ENCODE measurements at places on chromosomes 13 and 19. TPM values are rescaled to one million over a fixed set of nuclear protein-coding genes. Genes with fewer than 3 reads are reported as not detected.

Gene MCEMP1
- 0.60 TPM for total RNA-seq

Gene SIGLEC14
- 0.33 TPM for total RNA-seq

Gene CFAP97D2
- not detected for total RNA-seq

Gene NTF4
- total RNA-seq = not detected

Gene LYPD3
- total RNA-seq = 0.38 TPM

Gene VSIG10L
- 0.66 TPM for total RNA-seq

DNA sequence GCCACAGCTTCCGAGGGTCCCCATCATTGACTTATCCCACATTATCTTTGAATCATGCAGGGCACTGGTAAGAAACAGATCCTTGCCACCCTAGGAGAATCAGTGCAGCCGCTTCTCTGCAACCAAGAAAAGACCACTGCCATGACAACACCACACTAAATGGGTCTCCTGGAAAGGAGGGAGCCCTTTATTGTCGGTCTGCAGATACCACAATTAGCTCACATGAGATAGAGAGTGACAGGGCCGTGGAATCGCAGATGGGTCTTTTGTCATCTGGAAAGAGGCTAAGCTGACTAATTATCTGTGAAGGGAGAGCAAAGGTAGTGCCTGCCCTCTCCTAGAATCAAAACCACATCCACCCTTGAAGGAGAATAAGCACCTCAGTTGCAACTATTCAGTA lies 178.3 kb upstream of the MYO16 start:
- no peaks in the 10 kb centered on the region for H3K36me3 ChIP-seq
- no peak overlapping the region for H3K4me3 ChIP-seq
- no peak overlapping the region for H3K27ac ChIP-seq
- no peak for DNase-seq
- no peaks in the 10 kb centered on the region for H3K4me1 ChIP-seq
- H3K27me3 ChIP-seq = no peaks in the 10 kb centered on the region

DNA sequence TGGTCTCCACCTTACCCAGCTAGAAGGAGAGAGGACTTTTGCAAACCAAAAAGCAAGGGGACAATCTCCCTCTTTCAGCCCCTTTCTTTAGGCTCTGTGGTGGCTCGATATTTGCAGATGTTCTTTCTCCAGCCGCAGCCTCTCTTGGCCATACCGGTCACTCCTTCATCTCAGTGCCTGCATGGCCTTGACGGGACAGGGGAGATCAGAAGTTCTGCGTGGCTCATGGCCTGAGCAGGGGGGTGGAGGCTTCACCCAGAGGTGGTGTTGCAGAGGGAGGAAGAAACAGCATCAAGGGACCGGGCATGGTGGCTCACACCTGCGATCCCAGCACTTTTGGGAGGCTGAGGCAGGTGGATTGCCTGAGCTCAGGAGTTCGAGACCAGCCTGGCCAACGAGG lies 53.2 kb downstream of the MYO9B start:
- H3K27me3 ChIP-seq = no peaks in the 10 kb centered on the region
- DNase-seq = no peak
- peaks cover 19% of the 10 kb centered on the region for H3K4me1 ChIP-seq
- H3K27ac ChIP-seq = no peak overlapping the region
- no peak overlapping the region for H3K4me3 ChIP-seq
- no peaks in the 10 kb centered on the region for H3K36me3 ChIP-seq

GRCh38 chr13:50916701-50917184 lies 7.2 kb downstream of the RNASEH2B start:
- H3K27me3 ChIP-seq = no peaks in the 10 kb centered on the region
- peaks cover 80% of the 10 kb centered on the region for H3K4me1 ChIP-seq
- no peak overlapping the region for H3K4me3 ChIP-seq
- DNase-seq = peak; percentile 17
- peaks cover under 1% of the 10 kb centered on the region for H3K36me3 ChIP-seq

GRCh38 chr19:5131506-5132205 lies 162.7 kb downstream of the KDM4B start:
- H3K27me3 ChIP-seq = no peaks in the 10 kb centered on the region
- H3K4me3 ChIP-seq = no peak overlapping the region
- DNase-seq = no peak
- H3K27ac ChIP-seq = no peak overlapping the region
- H3K36me3 ChIP-seq = peaks cover 52% of the 10 kb centered on the region

DNA sequence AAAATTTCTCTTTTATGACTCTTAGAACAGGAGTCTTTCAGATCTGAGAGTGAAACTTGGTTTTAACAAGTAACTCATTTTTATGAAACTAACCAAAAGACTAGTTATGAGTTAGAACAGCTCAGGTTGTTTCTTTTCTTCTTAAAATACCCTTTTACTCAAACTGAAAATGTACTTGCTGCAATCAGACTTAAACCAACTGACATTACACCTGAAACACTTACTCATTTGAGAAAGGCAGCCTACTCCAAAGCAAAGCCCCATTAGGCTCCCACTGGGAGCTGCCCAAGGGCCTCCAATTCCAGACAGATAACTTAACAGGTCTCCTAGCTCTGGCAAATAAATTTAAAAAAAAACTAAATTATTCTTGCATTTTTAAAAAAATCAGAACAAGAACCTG lies 3.6 kb downstream of the FOXO1 start:
- H3K4me3 ChIP-seq = peak overlapping the region; percentile 95
- H3K27me3 ChIP-seq = no peaks in the 10 kb centered on the region
- H3K27ac ChIP-seq = peak overlapping the region; percentile 99
- no peak for DNase-seq
- peaks cover 88% of the 10 kb centered on the region for H3K4me1 ChIP-seq

DNA sequence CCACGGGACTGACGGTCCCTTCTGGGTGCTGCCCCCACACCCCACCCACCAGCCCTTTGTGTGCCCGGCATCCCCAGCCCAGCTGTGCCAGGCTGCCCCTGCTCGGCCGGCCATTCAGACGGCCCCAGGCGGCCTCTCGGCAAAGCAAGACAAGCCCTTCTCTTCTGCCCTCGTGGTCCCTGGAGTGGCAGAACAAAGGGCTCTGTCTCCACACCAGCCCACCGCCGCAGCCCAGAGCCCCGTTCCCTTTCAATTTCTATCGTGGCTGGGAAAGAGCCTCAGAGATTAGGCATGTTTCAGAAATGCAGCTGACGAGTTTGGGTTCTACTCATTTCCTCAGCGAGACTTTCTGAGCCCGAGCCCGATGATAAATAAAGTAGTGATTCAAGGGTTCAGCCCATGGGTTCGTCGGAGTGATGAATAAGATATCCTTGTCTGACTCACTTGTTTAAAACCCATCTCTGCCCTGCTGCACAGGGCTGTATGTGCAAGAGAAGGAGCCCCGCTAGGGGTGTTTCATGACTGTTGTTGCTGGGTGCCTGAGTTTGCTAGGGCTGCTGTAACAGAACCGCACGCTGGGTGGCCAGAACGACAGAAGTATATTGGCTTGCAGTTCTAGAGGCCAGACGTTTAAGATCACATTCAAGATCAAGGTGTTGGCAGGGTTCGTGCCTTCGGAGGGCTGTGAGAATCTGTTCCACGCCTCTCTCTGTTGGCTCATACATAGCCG lies 4.3 kb downstream of the MYO9B start:
- peak overlapping the region; percentile 76 for H3K27ac ChIP-seq
- H3K4me3 ChIP-seq = peak overlapping the region; percentile 46
- H3K4me1 ChIP-seq = peaks cover 77% of the 10 kb centered on the region
- H3K36me3 ChIP-seq = no peaks in the 10 kb centered on the region
- peak; percentile 61 for DNase-seq
- no peaks in the 10 kb centered on the region for H3K27me3 ChIP-seq

- DNase-seq = no peak
- no peak overlapping the region for H3K4me3 ChIP-seq
- peaks cover 70% of the 10 kb centered on the region for H3K36me3 ChIP-seq
- H3K4me1 ChIP-seq = peaks cover 71% of the 10 kb centered on the region
These were observed 7.9 kb downstream of the PTBP1 start for GRCh38 chr19:805166-805551.

Data from left ventricle myocardium inferior (tissue), 1 donor.